T47D (cell line): ENCODE measurements at places on chromosomes 3 and 15.

GRCh38 chr3:146195030-146195429 lies 34.0 kb upstream of the PLOD2 start:
- DNase-seq = no peak

- DNase-seq = no peak
Observed at GRCh38 chr3:69568951-69569350, 170.3 kb upstream of the MITF start.

DNA sequence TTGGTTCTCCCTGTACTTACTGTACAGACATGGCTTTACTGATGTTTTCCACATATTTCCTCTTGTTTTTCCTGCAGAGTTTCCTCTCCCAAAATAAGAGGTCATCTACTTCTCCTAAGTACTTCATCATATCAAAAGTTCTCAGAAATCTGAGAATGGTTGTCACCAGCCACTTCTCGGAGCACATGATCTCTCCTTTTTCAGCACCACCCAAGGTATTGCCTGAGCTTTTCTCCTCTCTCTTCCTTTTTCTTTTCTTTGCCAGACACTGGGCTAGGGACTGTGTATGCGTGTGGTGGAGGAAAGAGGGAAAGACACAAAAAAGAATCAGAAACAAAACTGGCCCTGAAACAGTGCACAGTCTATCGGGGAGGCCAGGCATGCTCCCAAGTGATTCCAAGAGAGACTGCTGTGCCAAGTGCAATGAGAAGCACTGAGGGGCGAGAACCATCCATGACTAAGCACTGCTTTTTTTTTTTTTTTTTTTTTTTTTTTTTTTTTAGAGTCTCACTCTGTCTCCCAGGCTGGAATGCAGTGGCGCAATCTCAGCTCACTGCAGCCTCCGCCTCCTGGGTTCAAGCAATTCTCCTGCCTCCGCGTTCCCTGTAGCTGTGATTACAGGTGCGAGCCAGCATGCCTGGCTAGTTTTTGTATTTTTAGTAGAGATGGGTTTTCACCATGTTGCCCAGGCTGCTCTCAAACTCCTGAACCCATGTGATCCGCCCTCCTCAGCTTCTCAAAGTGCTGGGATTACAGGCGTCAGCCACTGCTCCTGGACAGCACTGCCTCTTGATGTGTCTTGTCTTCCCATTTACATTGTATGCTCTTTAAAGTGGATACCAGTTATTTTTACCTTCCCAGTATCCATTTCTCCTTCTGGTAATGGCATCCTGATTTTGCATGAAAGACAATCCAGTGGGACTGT lies 194.0 kb upstream of the FEZF2 start:
- DNase-seq = no peak

GRCh38 chr15:93479715-93480114 lies 390.7 kb upstream of the RGMA start:
- no peak for DNase-seq

- DNase-seq = peak; percentile 55
Observed at GRCh38 chr3:11643201-11643603, 513 bp downstream of the VGLL4 start.

DNA sequence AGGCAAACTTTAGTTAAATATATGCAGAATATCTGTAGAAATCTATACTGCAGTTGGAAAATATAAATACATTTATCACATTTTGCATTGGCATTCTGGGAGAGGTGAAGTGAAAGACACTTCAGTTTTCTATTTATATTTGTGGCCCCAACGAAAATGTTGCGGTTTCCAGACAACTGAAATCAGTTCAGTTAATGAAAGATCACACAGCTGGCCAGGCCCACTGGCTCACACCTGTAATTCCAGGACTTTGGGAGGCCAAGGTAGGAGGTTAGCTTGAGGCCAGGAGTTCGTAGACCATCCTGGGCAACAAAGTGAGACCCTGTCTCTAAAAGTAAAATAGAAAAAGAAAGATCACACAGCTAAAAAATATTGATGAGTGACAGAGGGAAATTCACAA lies 11.9 kb upstream of the CLASP2 start:
- no peak for DNase-seq

DNA sequence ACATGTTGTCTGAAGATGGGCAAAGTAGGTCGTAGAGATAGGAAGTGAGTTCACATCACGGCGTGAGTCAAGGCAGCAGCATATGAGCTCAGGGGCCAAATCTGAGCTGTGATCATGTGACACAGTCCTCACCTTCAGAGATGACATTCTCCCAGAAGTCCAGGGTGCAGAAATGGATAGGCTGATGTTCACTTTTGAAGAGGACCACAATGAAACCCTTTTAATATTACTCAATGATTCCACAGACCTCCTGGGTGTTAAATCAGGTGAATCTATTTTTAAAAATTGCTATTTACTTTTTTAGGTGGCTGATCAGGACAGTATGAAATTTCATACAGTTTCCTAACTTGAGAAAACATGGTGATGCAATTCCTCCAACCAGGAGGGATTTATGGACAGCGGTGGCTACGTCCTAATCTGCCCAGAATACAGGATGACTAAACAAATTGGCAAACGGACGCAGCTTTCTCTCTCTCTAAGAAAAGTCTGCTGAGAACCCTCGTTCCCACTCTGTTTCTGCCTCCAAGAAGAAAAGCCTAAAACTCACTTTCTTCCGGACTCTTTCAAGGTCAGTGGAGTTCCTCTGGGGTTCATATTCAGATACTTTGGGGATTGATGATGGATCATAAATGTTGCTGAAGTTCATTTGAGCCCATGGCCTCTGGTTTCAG lies 34.4 kb downstream of the B3GNT5 start:
- DNase-seq = no peak

DNA sequence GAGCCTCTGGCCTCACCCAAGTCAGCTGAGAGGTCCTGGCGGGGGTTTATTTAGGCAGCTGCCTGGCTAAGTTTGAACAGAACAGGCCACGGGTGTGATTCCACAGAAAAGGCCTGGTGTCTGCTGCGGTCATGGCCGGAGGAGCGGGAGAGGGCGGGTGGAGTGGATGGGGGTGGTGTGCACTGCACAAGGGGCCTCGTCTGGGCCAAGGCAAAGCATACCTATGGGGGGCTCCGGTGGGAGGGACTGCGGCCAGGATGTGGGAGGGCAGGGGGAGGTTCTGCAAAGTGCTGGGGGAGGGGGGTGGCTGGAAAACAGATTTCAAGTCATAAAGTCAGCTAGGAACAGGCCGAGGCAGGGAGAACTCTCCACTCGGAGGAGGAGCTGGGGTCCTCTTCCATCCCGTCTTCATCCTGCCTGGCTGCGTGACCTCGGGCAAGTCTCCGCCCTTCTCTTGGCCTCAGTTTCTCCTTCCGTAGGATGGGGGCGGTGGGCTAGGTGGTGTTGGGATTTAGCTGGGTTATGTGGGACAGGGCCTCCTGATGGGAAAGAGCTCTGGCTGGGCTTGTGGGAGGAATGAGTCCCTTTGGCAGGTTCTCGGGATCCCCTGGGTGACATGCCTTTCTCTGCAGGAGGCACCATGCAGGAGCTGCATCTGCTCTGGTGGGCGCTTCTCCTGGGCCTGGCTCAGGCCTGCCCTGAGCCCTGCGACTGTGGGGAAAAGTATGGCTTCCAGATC lies 878 bp downstream of the ISLR start:
- DNase-seq = no peak

DNA sequence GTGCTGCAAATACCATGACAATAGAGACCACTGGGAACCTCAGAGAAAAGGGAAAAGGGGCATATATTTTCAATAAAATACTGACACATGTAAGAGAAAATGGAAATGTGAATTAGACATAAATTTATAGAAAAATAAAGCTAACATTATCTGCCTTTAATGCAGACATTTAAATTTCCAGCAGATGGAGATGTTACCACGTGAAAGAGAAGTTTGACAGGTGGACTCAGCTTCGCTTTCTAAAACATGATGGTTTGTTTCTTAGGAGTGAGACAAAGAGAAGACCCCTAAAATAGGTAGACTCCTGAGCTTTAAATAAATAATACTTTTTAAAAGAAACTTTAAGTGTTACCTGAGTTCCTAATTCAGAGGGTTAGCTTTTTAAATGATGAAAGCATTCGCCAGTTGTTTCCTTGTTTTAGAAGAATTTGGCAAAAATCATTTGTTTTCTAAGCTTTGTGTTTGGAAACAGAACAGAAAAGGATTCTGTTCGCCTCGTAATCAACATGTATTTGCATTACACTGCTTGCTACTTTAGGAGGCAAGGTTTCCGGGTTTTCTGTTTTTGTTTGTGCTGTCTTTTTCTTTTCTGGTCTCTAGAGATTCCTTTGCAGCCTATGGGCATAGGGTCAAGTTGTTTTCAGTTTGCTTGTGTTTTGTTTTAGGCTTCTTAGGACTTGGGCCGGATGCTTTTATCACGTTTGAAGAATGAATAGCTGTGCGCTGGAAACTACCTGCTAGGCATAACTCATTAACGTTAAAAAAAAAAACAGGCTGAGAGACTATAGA lies 271.4 kb downstream of the THSD4 start:
- DNase-seq = no peak

DNA sequence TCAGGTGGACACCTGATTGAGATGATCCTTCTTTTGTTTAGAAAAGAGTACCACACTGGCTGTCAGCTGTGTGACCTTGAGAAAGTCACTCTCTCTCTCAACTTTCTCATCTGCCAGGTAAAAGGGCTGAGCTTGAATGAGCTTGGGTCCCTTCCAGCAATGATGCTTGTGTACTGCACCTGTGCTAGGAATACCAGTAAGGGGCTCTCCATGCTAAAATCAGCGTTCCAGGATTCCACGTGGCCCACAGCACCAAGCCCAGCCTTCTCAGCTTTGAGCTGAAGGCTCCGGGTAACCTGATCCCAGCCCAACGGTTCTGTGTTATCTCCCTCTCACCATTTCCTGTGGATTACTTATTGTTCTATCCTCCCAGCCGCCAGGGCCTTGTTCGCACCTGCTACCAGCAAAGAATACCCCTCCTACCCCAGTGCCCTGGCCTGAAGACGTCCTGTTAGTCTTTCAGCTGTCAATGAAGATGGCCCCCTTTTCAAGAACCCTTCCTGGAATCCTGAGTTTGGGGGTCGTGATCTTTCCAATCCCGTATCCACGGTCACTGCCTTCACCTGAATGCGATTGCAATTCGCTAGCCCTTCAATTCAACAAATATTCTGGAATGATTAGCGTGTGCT lies 54.2 kb upstream of the CGNL1 start:
- DNase-seq = no peak

- no peak for DNase-seq
Observed at GRCh38 chr3:124303305-124303910, 311.5 kb upstream of the ROPN1 start.

- no peak for DNase-seq
Observed at GRCh38 chr3:193844472-193844871, 251.5 kb downstream of the OPA1 start.

- DNase-seq = no peak
Observed at GRCh38 chr15:63012444-63012843, 30.1 kb upstream of the TPM1 start.

- no peak for DNase-seq
Observed at GRCh38 chr3:42764115-42764514, 8.9 kb downstream of the CCDC13 start.

DNA sequence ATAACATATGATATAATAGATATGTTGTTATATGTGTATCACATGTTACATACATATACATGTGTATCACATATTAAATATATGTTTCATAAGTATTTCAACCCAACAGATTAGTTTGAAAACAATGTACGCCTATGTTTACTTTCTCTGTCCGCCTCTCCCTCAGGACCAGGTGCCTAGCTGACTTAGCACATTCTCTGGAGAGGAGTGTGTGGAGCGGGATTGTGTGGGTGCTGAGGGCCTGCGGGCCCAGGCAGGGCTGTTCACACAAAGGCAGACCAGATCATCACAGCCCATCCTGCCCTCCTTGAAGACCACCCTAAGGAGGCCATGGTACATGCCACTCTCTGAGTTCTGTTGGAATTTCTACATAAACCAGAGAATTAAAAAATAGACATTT lies 81.0 kb downstream of the PLXNA1 start:
- no peak for DNase-seq

GRCh38 chr3:169171739-169172138 lies 491.8 kb downstream of the MECOM start:
- DNase-seq = no peak

DNA sequence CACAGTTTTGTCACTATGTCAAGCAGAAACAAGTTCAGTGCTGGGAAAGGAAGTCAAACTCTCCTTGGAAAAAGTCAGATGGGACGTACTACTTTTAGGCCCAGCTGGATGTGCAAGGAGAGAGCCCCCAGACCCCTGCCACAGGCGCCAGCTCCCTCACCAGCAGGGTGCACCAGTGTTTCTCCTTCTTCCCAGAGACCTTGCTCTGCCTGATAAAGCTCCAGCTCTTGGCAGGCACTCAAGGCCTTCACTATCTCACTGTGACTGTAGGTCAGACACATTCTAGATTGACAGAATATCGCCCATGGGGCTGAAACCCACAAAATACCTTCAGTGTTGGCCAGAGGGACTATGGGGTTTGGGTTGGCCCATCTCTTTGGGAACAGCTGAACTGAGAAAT lies 54.8 kb upstream of the CHRNB4 start:
- DNase-seq = no peak

DNA sequence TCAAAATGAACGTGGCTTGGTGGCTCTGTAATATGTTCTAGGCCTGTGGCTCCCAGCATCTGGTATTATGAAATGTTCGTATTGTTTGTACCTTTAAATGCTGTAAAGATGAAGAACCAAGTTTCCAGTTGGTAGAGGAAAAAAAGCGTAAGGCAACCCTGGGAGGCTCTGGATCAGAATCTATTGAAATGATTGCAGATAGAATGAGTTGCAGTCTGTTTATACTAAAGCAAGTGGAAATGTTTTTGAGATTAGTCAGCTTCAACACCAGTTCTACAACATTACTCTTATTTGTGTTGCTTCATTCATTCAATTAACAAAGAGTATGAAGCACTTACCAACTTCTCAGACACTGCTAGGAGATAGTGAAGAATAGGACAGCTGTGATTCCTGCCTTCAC lies 5.3 kb downstream of the ARL6IP5 start:
- DNase-seq = no peak

DNA sequence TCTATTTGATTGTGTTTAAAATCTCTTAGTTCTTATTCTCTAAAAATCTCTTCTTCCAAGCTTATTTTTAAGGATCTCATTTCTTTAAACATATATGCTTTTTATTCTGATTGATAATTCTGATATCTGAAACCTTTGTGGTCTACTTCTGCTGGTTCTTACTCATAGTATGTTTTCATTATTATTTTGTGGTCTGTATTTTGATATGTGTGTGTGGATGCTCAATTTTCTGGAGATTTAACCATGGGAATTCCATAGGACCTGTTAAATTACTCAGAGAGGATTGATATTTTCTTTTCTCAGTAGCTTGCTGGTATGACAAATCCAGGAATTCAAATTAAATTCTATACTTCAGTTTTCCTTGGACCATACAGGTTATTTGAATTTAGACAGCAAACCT lies 14.7 kb upstream of the HHLA2 start:
- DNase-seq = no peak

- DNase-seq = no peak
Observed at GRCh38 chr3:148149556-148149955, 548.1 kb upstream of the AGTR1 start.
